T follicular helper cell (primary cell): ENCODE measurements at places on chromosomes 16 and 17.

GRCh38 chr17:67503184-67503583 is 126.1 kb downstream of the PITPNC1 start:
- DNase-seq, result no peak

DNA sequence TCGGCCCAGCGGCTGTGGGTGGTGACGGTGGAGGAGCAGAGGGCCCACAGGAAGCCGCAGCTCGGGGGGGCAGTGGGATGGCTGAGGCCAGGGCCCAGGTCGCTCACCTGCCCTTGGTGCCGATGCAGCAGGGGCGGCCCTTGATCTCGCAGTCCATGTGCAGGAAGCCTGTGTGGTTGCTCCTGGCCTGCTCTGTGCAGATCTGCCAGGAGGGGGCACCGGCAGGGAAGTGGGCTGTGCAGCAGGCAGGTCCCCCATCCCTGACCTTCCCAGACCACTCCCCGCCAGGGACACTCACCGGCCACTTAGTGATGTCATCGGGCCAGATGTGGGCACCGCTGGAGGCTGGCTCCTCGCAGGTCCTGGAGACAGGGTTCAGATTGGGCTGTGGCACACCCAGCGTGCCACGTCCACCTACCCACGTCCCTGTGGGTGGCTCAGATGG is 6.2 kb downstream of the AANAT start:
- no peak for DNase-seq

DNA sequence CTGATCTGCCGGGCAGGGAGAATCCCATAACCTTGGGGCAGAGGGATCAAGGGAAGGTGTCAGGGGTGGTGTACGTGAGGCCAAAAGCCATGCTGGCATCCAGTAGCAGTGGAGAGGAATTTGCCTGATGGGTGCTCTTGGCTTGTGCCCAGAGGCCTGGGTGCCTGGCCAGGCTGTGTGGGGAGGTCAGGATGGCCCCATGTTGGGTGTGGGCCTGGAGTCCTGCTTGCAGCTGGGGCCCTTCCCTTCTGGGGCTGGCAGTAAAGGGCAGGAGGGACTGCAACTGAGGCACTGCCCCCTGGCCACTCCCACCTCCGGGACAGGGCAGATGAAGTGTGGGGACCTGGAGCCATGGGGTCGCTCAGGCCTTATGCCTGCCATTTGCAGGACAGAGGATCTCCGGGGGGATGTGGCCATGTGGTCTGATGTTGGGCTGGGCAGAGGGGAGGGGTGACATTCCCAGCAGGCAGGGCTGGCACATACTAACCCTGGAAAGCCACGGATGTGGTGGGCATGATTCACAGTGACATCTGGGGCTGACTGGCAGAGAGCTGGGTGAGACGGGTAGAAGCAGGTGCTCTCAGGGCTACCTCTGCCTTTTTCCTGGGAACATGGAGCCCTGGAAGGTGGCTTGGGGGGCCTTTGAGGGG is 3.5 kb downstream of the FMNL1 start:
- no peak for DNase-seq

GRCh38 chr17:55580596-55581133 is 69.4 kb upstream of the SMIM36 start:
- no peak for DNase-seq

DNA sequence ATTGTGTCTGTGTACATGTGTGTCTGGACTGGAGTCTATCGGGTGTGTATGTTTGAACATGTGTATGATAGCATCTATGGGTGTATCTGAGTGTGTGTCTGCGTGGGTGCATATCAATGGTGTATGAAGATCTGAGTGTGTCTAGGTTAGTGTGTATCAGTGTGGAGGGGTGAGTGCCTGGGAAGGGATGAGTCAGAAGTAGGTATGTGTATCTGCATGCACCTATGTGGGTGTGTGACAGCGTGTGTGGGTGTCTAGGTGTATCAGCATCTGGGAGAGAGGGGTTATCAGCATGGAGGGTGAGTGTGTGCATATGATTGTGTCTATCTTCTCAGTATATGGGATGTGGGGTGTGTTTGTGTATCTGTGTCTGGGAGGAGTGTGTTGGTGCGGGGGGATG is 58.2 kb upstream of the LHX1 start:
- DNase-seq, result no peak

GRCh38 chr16:83113811-83114210 is 487.0 kb downstream of the CDH13 start:
- DNase-seq, result no peak
